NCI-H526 (cell line): ENCODE measurements at places on chromosomes 7 and 10.
A peak's percentile ranks its signal among the peaks of the same experiment; 100 is the strongest.

DNA sequence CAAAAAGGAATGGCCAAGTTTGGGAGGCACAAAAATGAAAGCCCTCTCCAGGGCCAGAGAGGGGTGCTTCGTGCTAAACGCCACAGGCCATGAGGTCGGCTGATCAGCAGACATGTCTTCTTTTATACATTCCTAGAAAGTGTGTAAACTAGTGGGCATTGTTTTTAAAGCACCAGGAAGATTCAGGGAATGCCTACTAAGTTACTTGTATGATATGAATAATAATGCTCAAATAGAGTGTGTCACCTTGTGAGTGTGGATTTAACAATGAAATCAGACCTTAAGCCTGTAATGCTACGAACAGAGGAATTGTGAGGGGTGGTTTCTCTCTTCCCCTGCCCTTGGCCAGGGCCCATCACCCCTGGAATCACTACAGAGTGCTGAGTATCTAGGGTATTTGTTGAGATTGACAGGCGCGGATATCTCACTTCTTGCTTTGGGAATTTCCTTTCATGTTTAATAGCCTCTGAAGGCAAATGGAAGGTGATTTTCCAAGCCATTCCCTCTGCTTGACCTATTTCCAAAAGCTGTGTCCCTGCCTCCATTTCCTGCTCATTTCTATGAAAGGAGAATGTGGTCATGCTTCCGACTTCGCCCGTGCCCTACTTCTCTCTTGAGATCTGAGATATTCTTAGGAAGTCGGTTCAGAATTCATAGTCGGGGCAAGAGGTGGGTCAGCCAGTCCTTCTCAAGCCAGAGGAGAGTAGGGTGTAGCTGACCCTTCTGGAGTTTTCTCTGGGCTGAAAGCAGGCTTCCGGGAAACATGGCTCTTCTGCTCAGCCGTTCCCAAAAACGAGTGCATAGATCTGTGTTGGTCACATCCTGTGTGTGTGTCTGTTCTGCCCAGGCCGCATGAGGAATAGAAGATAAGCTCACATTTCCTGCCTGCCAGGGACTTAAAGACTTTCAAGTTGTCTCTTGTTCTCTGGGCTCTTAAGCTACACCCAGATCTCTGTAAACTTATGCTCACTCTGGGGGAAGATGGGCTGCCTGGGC lies 167.8 kb upstream of the ITGB1 start:
- no peak for DNase-seq

DNA sequence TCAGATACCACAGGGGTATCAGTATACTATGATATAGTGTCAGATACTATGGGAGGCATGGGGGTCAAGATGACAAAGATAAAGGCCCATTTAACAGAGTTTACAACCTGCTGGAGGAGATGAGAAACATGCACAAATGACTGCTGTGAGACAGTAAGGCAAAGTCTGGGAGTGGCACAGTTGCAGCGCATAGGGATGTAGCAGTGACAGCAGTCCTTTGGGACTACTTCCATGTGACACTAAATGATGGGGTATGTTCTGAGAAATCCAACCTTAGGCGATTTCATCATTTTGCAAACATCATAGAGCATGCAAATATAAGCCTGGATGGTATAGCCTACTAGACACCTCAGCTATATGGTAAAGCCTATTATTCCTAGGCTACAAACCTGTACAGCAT lies 56.8 kb downstream of the CDK1 start:
- DNase-seq = no peak

- no peak for DNase-seq
Measured at GRCh38 chr7:12136523-12136922, 74.6 kb upstream of the TMEM106B start.

GRCh38 chr10:11430421-11431215 lies 180.8 kb downstream of the USP6NL start:
- DNase-seq = no peak

DNA sequence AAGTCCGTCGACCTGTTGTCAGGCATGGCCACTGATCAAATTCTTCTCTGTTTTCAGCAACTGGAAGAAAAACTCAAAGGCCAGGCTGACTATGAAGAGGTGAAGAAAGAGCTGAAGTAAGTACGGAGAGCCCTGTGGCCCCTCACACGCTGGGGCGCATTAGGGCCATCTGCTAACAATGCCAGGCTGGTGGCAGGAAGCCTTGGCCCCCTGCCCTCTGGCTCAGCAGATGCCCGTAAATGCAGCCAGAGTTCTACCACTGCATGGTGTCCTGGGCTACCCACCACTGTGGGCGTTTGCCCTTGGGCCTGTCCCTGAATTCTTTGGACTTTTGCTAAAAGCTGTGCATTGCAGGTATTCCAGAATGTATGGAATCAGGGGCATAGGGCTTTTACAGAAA lies 96.9 kb upstream of the SH2B2 start:
- DNase-seq = no peak

DNA sequence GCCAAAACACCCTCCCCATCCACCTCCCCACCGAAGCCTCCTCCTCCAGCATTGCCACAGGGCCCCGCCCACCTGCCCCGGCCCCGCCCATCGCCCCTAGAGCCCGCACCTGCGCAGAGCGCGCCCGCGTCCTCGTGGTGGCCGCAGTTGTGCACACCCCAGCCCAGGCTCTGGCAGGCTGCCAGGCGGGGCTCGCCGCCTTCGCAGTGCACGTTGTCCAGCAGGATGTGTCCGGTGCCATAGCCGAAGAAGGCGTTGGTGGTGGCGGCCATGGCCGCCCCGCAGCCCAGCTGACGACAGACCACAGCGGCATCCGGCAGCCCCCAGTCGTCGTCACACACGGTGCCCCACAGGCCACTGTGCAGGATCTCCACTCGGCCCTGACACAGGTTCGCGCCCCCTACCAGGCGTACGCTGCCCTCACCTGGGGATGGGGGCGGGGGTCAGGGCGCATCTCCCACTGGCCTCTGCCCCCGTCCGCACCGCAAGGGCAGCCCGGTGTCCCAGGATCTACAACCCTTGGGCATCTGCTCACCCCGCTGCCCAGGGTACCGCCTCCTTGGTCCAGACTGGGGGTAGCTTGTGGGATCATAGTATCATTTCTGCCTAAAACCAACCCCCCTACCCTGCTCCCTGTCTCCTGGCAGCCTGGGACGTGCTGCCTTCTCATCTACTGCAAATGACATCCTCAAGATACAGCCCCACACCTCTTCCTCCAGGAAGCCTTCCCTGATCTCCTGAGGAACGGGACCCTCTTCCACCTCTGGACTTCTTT lies 11.9 kb downstream of the SSC4D start:
- DNase-seq = peak; percentile 90

GRCh38 chr10:125591886-125592285 lies 91.1 kb downstream of the TEX36 start:
- DNase-seq = no peak

DNA sequence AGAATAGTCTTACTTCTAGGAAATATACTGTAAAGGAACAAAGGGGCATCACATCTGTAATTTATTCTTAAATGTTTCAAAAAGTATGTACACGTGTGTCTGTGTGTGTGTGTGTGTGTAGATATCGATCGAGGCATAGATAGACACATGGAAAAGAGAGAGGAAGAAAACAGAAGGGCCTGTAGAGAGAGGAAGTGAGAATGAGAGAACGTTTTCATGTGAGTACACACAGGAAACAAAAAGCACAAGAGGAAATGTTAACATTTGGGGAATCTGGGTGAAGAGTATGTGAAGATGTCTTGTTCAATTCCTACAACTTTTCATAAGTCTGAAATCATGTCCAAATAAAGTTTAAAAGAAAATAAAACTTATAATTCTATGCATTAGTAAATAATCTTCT lies 286.5 kb upstream of the SORCS1 start:
- no peak for DNase-seq

DNA sequence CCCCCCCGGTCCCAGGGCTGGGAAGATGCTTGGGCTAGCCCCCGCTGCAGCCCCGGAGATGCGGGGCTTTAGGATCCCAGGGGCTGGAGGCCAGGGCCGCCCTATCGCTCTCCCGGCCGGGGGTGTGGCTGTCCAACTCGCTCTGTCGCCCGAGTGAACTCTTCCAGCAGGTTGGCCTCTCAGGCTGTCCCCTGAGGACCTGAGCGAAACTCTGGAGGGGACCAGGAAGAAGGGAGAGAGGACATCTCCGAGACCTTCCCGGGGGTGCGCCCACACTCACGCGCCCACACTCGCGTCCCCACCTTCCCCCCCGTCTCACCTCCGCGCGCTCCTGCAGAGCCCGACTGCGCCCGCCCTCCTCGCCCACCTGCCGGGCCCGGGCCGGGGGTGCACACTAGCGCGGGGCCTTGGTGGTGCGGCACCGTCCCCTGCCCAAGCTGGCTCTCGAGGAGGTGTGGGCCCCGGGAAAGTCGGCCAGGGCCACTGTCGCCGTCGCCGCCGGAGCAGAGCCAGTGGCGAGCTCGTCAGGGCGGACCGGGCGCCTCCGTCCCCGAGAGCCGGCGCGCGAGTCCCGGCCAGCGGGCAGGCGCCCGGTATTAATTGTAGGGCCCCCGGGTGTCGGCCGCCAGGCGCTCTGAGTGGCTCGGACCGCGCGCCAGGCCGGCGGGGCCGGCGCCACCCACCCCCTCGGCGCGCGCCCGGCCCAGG lies 101.7 kb upstream of the SVIL start:
- DNase-seq = peak; percentile 66

- no peak for DNase-seq
Measured at GRCh38 chr10:131513445-131513844, 201.9 kb upstream of the TCERG1L start.

GRCh38 chr10:93630625-93631557 lies 18.6 kb downstream of the PDE6C start:
- DNase-seq = no peak

GRCh38 chr10:97200616-97201015 lies 14.9 kb upstream of the SLIT1 start:
- DNase-seq = no peak

DNA sequence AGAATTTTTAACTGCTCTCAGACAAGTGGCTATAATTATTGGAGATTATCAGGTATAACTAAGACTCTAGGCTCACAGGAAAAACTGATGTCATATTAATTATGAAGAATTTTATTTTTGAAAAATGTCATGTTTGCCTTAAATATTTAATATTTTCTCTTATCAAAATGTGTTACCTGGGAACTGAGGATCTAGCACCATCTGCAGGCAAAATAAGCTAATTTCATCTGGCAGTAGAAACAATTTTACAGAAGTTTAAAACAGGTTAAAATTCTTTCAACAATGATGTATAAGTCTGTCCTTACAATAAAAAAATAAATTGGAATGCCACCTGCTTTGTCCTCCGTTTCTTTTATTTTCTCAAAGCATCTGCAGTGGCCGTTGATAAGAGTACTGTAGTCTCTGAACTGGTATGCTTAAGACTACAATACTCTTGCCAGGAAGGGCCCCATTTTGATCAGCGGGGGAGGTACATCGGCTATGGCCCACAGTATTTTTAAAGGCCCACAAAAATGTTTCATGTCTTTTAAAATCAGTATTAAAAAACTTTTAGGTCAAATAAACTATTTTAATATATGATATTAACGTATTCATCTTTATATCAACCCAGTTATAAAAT lies 81.3 kb downstream of the VWDE start:
- DNase-seq = no peak

DNA sequence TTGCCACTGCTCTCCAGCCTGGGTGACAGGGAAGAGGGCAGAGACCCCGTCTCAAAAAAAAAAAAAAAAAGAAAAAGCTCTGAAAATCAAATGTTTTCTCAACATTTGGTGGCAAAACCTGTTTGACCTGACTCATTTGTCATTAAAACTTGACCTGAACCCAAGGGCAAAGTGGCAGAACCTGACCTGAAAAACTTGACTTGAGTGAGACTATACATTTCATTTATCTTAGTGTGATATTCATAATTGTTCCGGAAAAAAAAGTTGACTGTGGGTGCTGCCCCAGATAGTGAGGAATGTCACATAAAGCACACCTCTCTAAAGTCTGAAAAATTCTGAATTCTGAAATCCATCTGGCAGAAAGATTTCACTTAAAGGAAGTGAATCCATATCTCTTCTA lies 2.3 kb upstream of the TAX1BP1 start:
- DNase-seq = no peak

DNA sequence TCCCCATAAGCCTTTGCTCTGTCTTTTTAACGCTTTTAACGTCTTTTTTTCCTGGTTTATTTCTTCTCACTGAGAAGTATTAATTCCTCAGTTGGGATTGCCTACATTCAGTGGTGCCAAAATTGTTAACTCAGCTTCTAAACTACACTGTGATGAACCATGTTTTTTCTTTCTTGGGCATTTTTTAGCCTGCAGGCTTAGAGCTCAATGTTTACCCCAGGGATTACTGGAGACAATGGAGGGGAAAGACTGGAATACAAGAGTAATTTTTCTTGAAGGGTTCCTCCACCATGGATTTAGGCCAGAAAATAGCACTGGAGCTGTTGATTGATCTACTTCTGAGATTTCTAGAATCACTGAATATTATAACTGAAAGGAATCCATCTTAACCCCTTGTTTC lies 19.8 kb downstream of the STAMBPL1 start:
- no peak for DNase-seq

DNA sequence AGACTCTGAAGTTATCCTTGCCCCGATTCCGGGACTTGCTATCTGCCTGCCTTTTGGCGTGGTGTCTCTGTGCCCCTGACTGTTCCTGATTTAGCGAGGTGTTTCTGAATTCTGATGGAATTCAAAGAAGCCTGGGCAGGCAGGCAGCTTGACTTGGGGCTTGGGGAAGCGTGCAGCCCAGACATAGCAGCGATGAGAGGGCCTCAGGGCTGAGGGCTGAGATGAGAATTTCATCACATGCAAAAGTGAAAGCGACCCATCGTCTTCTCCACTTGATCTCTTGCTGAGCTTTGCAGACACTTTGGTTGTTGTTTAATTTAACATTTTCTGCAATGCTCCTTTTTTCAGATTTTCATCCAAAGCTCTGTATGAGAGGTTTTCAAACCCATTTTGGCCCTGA lies 57.8 kb downstream of the TCF7L2 start:
- DNase-seq = no peak

DNA sequence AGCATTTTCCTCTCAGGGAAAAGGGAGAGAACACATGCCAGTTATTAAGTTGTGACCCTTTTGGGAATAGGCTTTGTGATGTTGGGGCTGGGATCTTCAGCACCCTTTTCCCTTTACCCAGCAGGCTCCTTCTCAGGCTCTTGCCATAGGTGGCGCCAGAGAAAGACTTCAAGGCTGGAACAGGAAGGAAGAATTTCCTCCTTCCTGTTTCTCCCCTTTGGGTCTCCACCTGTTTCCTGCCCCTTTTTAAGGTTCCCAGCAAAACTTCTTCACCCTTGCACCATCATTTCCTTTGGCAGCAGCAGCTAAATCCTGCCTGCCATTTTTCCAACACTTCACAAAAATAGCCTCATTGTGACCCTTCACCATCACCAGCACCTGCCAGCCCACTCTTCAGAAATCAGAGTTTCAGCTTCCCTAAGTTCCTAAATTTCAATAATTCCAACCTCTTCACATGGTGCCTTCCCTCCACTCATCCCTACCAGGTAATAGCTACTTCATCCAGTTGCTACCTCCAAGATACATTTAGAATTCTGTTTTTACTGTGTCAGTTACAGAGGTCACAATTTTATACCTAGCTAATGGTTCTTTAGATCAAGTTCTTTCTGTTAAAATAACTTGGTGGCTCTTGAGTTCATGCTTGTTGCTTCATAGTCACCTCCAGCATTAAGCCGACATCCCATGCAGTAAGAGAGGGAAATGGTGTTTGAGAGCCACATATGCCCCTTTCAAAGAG lies 22.4 kb upstream of the FOXK1 start:
- DNase-seq = no peak
